ENCODE measurements at places on chromosomes 7 and 10. TPM values are rescaled to one million over a fixed set of nuclear protein-coding genes. Genes with fewer than 3 reads are reported as not detected.
A peak's percentile ranks its signal among the peaks of the same experiment; 100 is the strongest.

DNA sequence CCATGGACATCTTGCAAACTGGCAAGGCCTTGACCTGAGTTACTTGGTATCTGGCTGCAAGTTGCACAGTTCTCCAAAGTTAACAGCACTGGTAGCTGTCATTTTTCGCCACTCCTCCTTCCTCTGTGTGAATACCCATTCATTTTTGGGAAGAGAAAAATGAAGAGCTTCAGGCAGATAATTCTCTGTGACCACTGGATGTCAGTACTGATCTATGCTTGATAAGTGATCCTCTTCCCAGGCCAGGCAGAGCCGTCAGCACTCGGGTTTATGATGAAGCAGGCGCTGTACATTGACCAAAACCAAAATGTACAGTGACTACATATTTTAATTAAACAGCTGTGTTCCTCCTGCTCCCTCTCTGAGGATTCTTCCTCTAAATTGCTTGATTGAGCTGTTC lies 55.9 kb upstream of the PDZD8 start:
- peak; percentile 43 for ATAC-seq

- ATAC-seq = peak; percentile 75
These were observed 34.0 kb upstream of the DNMBP start for GRCh38 chr10:100043796-100044195.

DNA sequence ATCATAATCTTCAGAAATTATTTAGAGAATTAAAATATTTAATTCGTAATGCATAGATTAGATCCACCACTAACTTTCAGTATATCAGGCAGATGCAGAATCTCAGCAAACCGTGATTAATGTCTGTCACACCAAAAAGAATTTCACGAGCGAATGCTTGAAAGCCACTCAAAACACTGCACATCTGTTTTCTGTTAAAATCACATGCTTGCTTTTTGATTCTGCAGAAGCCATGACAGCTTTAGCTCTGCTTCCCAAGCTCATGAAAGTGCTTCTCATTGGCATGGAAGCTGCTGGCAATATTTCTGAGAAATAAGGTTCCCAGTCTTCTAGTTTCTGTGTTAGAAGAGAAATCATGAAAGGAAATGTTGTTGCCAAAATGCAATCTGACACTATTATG lies 837.8 kb upstream of the LRRN3 start:
- no peak for ATAC-seq

Gene UNCX
- total RNA-seq = not detected

Gene DPP6
- 0.12 TPM for total RNA-seq

DNA sequence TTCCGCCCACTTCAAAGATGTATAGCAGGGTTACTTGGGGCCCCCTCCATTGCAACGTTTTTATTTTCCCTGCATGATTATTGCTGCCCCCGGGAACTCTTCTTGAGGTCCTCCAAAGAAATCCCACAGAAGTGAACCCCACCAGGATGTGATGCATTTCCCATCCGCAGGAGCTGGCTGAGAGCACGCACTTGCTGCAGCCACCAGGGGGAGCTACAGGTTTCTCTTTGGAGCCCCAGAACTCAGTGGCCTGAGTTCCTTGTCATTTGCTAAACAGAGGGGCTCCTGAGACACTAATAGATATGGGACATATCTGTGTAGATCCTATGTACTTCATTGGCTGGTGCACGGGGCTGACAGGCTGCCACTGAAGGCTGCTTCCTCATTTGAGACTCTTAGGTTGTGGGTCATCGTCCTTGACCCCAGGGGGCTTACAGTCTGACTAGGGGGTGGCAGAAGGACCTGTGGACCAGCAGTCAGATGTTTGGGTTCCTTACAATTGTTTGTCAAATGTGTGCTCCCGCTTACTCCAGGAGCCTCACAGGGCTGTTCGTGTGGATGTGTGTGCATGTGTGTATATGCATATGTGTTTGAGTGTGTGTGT lies 52.3 kb upstream of the ENO4 start:
- peak; percentile 79 for ATAC-seq

Gene MINDY4
- total RNA-seq = 2.4 TPM

Gene WDR86
- total RNA-seq = 0.48 TPM

DNA sequence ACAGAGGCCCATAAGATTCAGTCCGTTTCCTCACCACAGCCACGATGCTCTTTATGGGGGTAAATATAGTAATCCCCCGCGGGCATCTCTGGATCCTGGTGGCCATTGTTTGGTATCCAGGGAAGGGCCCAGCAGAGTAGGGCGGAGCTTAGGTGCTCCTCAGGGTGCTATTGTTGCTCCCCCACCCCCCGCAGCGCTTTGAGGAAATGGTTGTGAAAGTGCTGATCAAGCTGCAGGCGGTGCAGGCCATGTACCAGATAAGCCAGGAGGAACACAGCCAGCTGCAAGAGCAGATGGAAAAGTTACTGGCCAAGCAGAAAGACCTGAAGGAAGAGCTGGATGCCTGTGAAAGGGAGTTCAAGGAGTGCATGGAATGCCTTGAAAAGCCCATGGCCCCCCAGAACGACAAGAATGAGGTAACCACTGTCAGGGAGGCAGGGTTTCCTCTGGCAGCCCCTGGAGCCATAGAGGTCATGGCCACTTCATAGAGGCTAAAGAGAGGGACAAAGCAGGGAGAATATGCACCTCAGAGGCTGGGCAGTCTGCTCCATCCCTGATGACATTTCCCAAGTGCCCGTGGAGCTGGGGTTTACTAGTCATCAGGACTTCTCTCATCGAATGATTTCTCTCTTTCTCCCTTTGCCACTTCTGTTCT lies 17.6 kb upstream of the FLNC start:
- ATAC-seq = peak; percentile 19

Gene ANKRD7
- total RNA-seq = not detected

DNA sequence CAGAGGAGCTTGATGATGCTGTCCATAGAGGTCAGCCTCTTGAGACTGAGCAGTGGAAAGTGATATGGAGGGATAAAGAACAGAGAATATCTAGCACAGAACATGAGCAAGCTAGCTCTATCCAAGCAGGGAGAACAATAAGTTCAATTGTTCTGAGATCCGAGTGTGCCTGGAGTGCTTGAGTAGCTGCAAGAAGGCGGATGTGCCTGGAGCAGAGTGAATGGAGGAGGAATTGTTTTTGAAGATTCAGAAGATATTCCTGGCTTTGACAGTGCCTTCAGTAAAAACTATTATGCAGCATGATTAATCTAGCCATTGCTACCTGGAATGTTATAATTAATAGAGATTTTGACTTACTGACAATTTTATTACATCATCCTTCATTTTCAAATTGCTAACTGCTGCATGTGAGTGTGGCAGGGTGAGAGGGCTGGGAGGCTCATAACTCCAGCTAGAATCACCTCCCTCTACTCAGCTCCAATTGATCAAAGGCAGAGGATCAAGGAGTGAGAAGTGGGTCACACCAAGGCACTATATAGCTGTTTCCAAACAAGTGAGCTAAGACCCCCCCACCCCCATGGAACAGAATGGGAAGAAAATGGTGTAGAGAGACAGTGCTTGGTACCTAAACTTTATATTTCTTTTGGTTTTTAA lies 302.8 kb downstream of the ADRA2A start:
- no peak for ATAC-seq

DNA sequence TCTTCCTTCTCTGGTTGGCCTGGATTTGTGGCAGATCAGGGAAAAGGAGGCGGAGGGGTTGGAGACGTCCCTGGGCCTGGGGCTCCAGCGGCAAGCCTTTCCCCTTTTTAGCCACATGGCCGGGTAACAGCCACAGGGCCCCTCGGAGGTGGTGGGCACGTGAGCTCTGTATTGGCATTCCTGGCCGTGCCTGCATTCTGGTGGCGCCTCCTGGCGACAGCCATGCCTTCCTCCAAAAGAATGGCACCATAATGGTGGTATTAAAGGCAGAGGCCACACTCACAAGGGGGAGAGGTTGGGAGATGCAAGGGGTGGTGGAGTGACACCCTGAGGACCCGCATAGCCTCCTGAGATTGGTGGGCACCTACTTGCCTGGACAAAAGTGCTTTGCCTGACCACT lies 3.0 kb upstream of the AQP1 start:
- ATAC-seq = no peak

Gene CHRM2
- not detected for total RNA-seq

GRCh38 chr7:116232350-116232749 lies 22.0 kb downstream of the TES start:
- ATAC-seq = no peak

DNA sequence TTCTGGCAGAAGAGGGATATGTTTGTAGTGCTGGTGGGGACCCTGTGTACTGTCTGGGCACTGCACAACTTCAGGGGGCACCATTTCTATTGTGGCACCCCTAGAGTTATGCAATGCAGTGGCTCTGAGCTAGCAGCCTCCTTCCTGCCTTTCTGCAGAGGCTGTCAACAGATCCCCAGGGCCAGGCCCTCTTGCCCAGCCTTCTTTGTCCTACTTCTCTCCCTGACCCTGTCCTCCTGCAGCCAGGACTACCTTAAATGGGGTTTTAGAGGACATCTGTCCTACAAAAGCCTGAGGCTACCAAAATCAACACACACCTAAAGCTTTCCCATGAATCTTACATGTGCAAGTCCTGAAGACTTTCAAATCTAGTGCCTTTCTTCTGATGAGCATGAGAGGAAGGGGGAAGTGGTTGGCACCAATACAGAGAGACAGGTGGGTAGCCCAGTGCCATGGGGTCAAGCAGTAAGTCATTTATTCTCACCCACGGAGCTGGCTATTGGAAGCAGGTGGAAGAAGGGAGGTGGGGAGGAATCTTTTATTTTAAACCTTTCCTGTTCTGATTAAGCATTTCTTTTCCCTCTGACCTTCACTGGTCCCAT lies 2.4 kb downstream of the SPOCK2 start:
- ATAC-seq = no peak

Gene CEP55
- 17.8 TPM for total RNA-seq

- ATAC-seq = no peak
These were observed 91.6 kb downstream of the HECW1 start for GRCh38 chr7:43204081-43204480.

DNA sequence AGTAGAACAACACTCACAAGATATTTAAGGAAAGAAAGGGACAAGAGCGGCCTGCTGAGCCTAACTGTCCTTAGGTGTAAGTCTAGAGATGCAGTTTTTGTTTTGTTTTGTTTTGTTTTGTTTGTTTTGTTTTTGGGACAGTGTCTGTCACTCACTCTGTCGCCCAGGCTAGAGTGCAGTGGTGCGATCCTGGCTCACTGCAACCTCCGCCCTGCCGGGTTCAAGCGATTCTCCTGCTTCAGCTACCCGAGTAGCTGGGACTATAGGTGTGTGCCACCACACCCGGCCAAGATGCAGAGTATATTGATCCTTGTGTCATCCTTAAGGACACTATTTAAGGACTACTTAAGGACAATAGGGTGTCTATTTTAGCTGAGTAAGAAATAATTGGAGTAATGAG lies 84.1 kb upstream of the PARD3 start:
- no peak for ATAC-seq

DNA sequence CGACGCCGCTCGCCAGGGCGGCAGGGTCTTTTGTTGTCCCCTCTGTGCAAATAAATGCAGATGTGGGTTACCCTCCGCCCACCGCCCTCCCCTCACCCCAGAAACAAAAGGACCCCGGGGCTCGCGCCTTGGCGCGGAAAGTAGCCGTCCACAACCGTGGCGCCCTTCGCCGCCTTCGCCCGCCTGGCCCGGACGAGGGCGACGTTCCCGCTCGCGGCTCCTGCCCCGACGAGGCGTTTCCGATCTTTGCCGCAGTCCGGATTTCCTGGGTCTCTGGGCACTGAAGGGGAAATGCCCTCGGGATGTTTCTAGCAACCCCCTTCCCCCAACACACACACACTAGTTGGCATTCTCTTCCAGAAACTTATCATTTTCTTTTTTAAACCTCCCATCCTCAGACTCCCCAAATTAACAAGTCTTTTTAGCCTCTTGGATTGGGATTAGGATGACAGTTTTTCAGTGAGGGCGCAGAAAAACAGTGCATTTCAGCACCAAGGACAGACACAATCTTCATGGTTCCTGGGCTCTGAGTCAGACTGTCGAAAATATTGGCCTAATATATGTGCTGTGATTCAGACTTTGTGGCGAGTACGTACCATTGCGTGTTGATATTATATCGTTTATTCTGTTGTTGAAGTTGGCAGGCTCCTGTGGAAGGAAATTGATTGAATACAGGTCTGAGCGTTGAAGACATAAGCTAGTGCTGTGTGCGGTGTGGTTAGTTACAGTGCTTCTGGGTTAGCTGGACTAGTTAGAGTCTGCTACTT lies 771 bp downstream of the PHYHIPL start:
- ATAC-seq = peak; percentile 54

All from esophagus mucosa (tissue), 1 donor.